Stimulated activated CD8-positive, alpha-beta memory T cell treated with anti-CD3 and anti-CD28 coated beads, Interleukin-2, amount 100 ng/mL, for 1 hour (primary cell): ENCODE measurements at places on chromosomes 5 and 9.

DNA sequence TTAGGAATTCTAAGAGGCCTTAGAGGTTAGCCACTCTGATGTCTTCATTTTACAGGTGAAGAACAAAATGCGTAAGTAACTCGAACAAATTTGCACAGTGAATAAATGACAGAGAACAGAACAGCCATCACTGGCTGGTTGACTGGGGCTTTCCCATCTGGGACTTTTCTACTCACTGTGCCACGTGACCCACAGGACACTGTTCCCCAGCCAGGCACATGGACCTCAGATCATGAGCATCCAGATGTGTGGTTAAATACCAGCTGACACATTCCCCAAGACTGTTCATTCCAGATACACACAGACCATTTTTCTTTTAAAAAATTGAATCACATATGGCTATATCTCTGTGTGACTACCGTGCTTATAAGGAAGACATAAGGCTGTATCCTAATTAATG, 25.8 kb upstream of the MED10 start:
- no peak for DNase-seq

GRCh38 chr9:98960409-98960808, 16.7 kb downstream of the COL15A1 start:
- DNase-seq: no peak

GRCh38 chr9:129278391-129279237, 100.6 kb upstream of the IER5L start:
- DNase-seq: no peak

DNA sequence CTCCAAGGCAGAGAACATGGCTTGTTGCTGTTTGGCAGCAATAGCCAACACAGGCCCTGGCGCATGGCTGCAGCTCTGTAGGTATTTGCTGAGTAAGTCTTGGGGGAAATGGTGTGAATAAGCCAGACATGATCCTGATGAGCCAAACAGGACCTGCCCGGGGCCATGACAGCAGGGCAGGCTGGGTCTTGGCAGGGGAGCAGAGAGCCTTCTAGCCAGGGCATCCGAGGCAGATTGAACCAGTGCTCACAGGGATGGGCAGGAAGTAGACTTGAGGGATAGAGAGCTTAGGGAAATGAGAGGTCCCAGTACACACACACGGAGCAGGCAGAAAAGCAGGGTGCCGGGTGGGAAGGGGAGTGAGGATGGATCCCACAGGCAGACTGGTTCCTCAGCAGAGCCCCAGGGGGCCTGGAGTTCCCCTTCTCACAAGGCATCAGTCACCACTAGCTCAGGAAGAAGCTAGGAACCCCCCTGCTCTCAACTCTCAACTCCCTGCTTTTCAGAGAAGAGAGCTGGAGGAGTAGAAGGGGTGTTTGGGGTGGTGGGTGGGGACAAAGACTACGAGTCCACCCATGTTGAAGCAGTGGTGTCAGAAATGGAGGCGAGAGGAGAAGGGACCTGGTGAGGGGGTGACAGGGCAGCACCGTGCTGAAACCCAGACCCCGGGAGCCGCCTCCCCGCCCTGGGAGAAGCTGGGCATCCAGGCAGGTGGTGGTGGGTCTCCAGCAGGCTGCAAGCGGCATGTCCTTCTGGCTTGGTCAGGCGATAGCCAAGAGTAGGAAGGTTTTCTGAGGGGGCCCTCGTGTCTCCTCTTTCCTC, 111.1 kb downstream of the RGS3 start:
- no peak for DNase-seq

DNA sequence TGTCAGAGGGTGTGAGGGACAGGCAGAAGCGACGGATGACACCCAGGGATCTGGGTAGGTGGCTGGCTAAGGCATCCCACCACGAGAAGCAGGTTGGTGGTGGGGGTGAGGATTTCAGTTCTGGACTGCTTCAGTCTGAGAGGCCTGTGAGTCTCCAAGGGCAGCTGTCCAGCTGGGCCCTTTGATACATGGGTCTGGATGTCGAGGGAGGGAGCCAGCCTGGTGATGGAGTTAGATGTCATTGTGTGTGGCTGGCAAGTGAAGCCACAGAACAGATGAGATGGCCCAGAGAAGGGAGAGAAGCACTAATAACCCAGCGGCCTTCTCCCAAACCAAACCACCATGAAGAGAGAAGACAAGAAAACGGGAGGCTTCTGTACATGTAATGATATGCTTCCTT, 11.1 kb downstream of the MED27 start:
- no peak for DNase-seq

DNA sequence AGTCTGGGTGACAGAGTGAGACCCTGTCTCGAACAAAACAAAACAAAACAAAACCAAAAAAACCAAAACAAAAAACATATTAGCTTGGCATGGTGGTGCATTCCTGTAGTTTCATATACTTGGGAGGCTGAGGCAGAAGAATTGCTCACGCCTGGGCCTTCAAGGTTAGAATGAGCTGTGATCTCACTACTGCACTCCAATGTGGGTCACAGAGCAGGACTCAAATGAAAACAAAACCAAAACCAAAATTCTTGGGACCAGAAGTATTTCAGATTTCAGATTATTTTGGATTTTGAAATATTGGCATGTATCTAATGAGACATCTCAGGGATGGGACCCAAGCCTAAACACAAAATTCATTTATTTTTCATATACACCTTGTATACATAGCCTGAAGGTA, 80.2 kb downstream of the TMC1 start:
- no peak for DNase-seq

DNA sequence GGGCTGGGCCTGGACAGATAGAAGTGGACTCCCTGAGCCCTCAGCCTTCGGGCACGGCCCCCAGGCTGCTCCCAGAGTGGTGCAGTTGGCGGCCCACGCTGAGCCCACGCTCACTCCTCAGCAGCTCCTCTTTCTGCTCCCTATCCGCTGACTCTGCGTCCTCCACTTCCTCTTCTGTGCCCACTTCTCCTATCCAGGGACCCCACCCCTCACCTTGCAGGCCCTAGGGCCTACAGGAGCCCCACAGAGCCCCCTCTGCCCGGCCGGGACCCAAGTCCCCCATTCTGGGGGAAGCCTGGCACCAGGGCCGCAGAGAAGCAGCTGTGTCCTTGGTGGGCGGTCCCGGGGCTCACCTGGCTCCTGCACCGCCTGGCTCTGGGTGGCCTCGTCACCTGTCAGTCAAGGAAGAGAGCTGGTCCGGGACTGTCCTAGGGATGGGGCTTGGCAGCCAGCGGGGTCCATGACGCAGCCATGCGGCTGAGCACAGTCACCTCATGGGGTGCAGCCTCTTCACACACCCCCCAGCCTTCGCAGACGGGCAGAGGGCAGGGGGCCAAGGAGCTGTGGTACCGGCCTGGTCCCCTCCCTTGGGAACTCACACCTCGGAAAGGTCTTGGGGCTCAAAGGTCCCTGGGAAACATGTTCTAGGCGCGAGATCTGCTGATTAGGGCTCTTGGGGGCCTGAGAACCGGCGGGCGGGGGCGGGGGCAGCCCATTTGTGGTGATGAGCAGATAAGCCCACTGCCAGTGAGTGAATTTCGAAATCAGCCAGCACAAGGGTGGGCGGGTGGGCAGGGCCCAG, 5.4 kb upstream of the NRARP start:
- no peak for DNase-seq

GRCh38 chr5:74194196-74194595, 446.3 kb downstream of the ENC1 start:
- no peak for DNase-seq

DNA sequence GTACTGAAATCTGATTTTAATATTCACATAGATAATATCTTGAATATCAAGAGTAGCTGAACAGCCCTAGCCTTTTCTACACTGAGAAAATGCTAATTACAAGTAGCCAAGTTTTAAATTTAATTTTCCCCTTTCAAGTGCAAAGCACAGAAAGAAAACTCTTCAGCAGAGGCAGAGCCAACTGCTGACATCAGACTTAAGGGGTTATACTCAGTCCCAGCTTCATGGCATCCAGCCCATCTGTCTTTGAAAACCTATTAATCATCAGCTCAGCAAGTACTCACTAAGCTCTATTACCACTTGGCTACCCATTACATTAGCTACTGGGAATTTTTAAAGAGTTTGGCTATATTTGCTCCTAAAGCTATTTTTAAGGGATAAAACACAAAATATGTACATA, 220.5 kb downstream of the SLC12A2 start:
- no peak for DNase-seq

- DNase-seq: no peak
These were observed 235.6 kb downstream of the DNAH5 start for GRCh38 chr5:13708906-13709305.

- no peak for DNase-seq
These were observed 136.7 kb upstream of the TNFAIP8 start for GRCh38 chr5:119218830-119219782.

DNA sequence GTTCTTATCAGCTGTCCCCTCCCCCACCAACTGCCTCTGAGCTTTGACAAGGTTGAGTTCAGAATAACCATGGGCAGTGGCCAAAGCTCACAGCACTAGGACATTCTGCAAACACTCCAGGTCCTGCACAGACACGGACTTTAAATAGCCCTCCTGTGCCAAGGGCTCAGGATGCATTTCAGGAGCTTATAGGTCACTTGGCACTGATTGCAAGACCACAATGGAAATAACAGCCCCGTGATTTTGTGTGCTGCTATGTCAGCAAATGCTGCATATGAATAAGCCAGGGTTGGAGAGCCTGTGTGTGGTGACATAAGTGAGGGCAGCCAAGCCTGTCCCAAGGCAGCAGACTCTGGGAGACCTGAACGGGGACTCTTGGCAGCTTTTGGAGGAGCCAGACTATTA, 150.7 kb downstream of the DMRT2 start:
- no peak for DNase-seq

GRCh38 chr9:16992138-16992537, 121.7 kb upstream of the BNC2 start:
- DNase-seq: no peak

- no peak for DNase-seq
These were observed 43.5 kb downstream of the LPAR1 start for GRCh38 chr9:110994771-110995241.

GRCh38 chr5:179229331-179229831, 115.9 kb downstream of the ADAMTS2 start:
- no peak for DNase-seq

GRCh38 chr9:89848060-89849040, 243.5 kb downstream of the GADD45G start:
- DNase-seq: no peak

- no peak for DNase-seq
These were observed 16.9 kb upstream of the FREM1 start for GRCh38 chr9:14926941-14927624.

DNA sequence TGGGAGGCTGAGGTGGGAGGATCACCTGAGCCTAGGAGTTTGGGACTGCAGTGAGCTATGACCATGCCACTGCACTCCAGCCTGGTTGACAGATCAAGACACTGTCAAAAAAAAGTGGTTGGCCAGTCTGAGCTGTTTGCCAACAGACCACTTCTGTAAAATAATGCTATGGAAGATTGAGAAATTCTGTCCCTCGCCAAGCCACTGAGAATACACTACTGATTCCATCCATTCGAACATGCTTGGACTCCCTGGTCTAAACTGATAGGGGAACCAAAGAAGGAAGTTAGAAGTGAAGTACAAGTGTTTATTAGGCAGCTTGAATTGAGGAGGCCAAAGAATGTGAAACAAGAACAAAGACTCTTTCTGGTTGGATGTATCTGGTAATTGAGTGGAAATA, 27.2 kb downstream of the ENC1 start:
- no peak for DNase-seq

- no peak for DNase-seq
These were observed 977 bp upstream of the PRDM12 start for GRCh38 chr9:130663258-130663976.

- DNase-seq: no peak
These were observed 18.5 kb upstream of the EXOC3 start for GRCh38 chr5:424301-425110.

- DNase-seq: no peak
These were observed 12.3 kb downstream of the ARSB start for GRCh38 chr5:78972654-78973428.

GRCh38 chr9:127075624-127076372, 46.6 kb downstream of the ANGPTL2 start:
- DNase-seq: no peak

GRCh38 chr5:27387535-27388073, 349.2 kb upstream of the CDH9 start:
- no peak for DNase-seq

DNA sequence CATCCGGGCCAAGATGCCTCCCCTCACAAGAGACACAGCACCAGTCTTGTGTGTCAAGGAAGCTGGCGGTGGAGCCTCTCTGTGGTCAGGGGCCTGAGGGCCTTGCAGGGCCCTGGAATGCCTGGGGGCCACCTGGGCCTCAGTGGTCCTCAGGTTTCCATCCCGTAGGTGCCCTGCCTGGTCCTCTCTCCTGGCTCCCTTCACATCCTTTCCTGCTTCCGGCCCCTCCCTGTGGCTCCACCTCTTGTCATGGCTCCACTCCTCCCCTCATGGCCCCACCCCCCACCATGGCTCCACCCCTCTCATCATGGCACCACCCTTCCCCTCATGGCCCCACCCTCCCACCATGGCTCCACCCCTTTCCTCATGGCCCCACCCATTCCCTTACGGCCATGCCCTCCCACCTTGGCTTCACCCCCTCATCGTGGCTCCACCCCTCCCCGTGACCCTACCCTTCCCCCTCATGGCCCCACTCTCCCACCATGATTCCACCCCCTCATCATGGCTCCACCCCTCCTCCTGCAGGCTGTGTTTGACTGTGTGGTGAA, 175.8 kb downstream of the CACNA1B start:
- no peak for DNase-seq

GRCh38 chr9:25917731-25918362, 239.6 kb upstream of the TUSC1 start:
- DNase-seq: no peak

DNA sequence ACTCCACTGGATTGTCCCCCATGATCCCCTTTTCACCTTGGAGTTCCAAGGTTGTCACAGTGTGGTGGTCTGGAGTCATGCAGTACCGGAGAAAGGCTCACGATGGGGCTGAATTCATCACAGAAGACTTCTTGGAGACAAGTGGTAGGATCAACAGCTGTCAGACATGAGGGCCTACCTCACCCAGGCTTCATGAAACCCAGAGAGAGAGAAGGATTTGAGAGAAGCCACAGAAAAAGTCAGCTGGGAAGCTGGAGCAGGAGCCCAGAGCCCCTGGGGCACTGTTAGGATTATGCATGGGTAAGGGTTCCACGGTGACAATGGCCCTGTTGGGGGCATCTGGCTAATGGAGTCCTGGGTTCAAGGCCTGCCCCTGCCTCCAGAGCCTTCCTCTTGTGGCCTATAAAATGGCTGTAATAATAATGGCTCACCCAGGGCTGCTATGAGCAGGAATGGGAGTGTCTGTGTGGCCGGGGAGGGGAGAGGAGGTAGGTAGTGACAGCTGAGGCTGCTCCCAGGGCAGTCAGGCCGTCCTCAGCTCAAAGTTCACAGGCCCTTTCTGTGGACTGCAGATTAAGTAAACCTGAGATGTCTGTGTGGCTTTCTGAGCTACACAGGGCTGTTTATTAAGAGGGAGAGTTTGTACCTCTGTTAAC, 910 bp downstream of the TRIM14 start:
- no peak for DNase-seq

DNA sequence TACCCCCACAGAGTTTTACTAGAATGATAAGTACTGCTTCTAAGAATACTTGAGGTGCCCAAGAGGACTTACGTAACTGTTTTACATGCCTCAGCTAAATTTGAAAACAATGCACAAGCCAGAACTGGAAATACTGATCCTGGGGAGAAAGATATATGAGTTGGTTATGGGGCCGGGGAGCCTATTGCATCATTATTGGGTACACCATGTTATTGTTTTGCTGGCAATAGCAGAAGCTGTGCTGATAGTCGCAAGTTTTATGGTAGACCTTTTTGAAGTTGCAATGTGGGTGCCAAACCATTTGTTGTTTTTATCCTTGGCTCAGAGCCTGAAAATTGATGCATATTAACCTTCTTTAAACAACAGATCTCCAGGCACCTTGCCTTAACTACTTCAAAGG, 108.4 kb upstream of the DHFR start:
- no peak for DNase-seq
